Left lung (tissue), 14 donors: ENCODE measurements at places on chromosomes 11 and 22. TPM values are rescaled to one million over a fixed set of nuclear protein-coding genes. Genes with fewer than 3 reads are reported as not detected.
A peak's percentile ranks its signal among the peaks of the same experiment; 100 is the strongest.

Gene MPZL3
- polyA plus RNA-seq: 8.8 TPM

Gene PKNOX2
- polyA plus RNA-seq: 16.4 TPM

Gene OR8G1
- polyA plus RNA-seq: 0.04 TPM

Gene EIF1AD
- 29.6 TPM for polyA plus RNA-seq

Gene BET1L
- polyA plus RNA-seq: 46.0 TPM

Gene PANX3
- polyA plus RNA-seq: not detected

Gene PATE2
- polyA plus RNA-seq: not detected

Gene NFAM1
- polyA plus RNA-seq: 0.82 TPM

DNA sequence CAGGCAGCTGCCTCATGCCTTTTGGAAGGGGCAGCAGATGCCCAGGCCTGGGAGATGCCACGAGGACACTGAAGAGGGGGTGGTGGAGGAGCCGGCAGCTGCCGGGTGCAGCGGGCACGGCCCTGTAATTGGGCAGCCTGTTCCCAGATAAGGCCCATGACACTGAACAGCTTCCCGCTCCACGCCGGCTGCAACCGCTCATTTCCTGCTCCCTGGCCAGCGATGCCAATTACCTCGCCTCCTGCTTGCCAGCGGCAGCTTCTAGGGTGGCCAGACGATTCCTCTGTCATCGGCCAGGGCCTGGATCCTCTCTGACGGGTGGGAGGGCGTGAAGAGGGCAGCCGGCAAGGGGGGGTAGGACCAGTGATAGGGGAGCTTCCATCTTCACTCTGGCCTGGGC is 22.8 kb downstream of the FLRT1 start:
- no peak for DNase-seq

- no peak for DNase-seq
Observed at GRCh38 chr22:45702981-45703380, 31.3 kb downstream of the ATXN10 start.

DNA sequence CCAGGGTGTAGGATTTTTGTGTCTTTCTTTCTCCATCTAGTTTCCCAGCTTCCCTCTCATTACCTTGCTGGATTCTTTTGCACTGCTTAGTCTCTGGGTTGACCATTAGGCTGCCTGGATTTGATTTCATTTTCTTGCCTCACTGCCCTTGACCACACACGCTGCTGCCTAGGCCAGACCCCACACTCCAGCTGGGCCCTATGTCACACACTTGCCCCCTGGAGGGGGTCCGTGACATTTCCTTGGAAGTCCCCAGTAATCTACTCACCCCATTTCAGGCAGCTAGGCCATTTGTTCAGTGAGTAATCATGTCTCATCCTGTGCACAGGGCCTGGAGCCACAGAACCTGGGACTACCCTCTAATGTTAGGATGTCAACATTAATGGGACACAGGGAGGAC is 81.9 kb upstream of the SPON1 start:
- no peak for DNase-seq

DNA sequence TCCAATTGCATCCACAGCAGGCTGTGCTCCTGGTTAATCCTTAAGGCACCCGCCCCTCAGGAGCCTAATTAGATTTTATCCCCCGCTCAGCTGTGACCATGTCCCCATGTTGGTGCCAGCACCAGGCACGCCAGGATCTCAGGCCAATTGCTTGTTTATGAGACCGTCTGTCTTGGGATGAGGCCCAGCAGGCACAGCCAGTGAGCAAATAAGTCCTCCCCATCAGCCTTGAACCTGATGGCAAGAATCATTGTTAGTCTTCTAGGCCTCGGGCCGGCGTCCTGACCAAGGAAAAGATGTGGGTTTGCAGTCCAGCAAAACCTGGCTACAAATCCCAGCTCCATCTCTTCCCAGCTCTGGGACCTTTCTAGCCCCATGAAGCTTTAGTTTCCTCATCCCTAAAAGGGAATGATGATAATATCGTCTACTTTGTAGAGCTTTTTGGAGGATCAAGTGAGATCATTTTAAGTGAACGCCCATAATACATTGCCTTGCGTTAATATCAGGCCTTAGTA is 57.3 kb downstream of the TP53I11 start:
- no peak for DNase-seq

- DNase-seq: no peak
Observed at GRCh38 chr11:73963861-73964260, 13.0 kb downstream of the DNAJB13 start.

GRCh38 chr11:119764108-119764868 is 35.3 kb upstream of the NECTIN1 start:
- DNase-seq: no peak

- DNase-seq: no peak
Observed at GRCh38 chr11:46991391-46991790, 54.8 kb downstream of the CSTPP1 start.

DNA sequence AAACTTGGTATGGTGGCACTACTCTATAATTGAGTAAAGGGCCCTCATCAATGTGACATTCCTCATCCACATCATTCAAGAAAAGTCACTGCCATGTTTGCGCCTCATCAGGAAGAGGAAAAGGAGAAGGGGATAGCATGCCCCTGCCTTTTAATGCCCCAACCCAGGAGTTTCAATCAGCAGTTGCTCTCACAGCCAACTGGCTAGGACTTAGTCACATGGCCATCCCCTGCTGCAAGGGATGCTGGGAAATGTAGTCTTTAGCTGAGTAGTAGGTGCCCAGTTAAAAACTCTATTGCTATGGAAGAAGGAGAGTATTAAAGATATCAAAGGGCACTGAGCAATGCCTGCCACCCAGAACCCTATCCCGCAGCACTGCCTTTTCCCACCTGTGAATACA is 10.9 kb upstream of the CCND1 start:
- no peak for DNase-seq

DNA sequence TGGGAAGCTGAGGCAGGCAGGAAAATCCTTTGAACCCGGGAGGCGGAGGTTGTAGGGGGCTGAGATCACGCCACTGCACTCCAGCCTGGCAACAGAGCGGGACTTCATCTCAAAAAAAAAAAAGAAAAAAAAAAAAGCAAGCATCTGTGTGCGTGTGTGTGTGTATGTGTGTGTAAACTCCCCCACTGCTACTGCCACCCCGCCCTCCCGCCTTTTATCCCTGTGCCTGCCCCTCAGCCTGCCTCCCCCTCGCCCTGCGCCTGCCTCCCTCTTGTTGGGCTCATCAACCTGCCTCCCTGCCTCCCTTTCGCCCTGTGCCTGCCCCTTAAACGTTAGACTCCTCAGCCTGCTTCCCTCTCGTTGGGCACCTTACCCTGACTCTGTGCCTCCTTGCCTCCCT is 18.0 kb downstream of the TMEM258 start:
- DNase-seq: no peak

- no peak for DNase-seq
Observed at GRCh38 chr11:68855205-68855981, 13.7 kb upstream of the CPT1A start.

DNA sequence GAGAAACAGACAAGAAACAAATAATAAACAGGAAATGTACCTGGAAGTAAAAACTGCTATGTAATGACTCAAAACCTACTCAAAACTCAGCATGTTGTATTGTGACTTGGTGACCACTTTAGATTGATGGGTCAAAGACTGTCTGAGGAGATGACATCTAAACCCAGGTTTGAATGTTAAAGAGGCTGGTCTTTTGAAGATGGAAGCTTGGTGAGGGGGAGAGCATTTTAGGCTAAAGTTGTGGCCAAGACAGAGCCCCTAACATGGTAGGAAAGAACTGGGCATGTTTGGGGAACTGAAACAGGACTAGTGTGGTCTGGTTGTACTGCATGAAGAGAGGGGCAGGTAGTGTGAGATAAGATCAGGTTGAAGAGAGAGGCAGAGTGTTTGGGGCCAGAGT is 85.3 kb upstream of the MYO18B start:
- no peak for DNase-seq

DNA sequence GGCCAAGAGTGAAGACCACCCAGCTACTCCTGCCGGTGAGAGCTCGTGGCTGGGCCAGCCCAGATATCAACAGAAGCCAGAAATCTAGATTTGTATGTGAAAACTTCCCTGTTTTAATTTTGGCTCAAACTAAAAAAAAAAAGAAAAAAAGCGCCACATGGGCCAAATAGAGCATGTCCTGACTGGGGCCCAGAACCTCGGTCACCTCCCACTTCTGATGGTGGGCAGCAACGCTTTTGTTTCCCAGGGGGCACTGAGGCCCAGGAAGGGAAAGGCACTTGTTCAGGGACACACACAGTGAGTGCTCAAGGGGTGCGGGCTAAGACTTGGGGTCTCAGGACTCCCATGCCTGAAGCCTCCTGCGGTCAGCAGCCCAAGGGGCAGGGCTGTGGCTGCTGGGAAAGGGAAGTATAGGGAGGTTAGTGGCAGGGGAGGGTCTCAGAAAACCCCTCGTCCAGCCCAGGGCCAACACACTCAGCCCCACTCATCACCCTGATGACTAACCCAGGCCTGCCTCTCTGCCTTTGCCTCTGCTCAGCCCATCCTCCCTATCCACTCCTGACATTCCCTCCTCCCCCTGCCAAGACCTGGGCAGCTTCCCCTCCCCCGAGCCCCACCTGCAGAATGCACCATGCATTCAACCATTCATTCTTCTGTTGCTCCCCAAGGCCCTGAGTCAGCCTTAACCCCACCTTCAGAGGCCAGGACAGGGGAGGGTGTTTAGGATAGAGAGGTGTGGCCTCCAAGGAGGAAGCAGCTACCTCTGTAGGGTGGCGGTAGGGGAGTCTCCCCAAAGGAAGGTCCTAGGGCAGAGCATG is 30.0 kb upstream of the TCF20 start:
- DNase-seq: peak; percentile 53

- no peak for DNase-seq
Observed at GRCh38 chr11:71976551-71976950, 22.2 kb upstream of the IL18BP start.

DNA sequence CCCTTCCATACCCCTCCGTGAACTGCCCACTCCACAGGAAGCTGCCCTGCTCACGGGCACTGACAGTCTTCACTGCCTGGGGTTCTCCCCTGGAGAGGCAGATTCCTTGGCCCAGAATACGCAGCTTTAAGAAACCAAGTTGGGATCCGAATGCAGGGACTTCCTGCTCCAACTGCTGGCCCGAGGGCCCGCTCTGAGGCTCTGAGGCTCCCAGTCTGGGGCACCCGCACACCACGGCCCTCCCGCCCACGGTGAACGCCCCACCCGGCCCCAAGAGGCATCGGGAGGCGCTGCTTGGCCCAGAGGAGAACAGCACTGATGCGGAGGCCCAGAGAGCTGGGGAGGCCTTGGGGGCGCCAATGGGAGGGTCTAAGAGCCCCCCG is 42.3 kb downstream of the IGF2 start:
- DNase-seq: no peak

DNA sequence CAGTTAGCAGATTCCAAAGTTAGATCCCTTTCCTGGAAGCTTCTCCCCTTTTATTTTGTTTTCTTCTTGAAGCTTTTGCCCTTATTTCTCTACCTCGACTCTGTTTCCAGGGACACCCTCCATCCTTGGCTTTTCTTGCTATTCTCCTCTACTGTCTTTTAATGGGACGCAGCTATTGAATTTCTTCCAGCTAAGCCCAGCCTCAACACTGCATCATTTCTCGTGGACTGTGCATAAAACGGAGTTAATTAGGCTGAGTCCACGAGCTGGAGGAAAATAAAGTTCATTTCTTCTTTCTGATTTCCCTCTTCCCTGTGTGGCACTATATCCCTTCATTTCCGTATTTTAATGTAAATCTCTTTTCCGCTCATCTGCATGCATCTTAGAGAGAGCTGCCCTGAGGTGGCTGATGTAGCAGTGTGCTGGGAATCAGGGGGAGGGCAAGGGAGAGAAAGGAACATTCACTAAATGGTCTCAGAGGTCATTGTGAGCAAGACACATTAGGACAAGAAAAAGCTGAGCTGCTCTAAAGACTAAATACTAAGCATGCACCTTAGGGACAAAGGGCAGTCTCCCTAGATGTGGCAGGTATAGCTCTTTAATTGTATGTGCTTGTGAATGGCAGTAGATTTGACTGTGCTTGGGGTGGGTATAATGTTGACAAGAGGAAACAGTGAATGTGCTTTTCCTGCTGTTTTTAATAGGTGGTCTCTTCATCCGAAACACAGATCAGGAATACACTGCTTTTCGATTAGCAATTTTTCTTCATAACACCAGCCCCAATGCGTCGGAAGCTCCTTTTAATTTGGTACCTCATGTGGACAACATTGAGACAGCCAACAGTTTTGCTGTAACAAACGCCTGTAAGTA is 1.9 kb downstream of the GRIA4 start:
- DNase-seq: no peak

- no peak for DNase-seq
Observed at GRCh38 chr11:117944554-117944953, 15.4 kb upstream of the TMPRSS13 start.

DNA sequence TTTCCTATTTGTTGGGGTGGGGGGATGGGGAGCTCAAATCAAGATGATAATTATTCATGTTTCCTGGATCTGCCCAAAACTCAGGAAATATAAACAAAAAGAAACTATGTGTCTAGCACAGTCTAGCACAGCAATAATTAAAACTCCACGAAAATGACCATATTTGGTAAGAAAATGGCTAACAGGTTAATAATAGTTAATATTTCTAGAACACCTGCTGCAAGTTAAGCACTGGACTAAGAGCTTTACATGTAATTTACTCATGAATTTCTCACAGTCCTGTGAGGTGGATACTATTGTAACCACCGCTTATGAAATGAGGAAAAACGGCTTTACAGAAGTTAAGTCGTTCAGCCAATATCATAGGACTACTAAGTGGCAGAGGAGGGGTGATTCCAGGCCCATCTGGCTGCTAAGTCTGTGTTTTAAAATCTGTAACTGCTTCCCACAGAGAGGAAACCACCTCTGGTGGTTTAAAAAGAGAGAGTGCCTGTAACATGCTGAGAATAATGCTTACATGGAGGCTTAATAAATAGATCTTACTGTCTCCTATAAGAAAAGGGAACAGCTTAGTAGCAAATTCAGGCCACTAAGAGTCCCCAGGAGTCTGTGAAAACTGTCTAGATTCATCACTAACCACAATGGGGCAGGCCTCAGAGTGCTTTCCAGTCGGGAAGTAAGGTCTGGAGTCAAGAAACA is 11.0 kb upstream of the AMOTL1 start:
- DNase-seq: no peak

DNA sequence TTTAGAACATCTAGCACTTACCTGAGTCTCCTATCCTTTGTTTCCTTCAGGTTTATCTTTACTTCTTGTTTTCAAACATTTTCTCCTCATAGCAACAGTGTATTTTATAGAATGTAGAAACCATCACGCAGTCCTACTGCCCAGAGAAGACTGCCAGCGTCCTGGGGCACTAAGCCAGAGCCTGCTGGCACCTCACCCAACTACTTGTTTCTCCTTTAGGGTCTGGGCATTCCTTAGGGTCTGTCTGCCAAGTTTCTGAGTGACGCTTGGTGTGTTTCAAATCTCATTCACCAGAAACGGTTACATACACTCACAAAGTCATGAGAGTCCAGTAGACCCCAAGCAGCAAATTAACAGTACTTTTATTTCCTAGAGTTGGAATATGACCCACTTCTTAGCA is 49.6 kb upstream of the SLC25A1 start:
- DNase-seq: no peak

DNA sequence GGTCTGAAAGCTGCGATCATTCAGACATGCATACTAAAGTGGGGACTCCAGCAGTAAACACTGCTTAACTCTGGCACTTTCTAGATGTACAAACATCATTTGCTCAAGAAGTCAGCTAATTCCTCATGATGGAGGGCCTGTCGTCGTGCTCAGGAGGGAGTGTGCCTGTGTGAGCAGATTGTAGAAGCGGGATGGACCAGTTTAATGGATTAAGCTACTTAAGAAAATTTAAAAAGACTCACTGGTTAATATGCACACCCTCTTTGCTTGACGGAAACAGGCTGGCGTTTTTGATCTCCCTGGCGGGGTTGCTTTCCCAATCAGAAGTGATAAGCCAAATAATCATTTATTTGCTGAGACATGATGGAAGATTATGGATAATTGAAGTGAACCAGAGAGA is 79.0 kb downstream of the LDLRAD3 start:
- DNase-seq: no peak
